RPMI8226 (cell line): ENCODE measurements at places on chromosomes 5 and 9.

- DNase-seq, result no peak
Measured at GRCh38 chr9:29068461-29068860, 1495.2 kb upstream of the C9orf72 start.

DNA sequence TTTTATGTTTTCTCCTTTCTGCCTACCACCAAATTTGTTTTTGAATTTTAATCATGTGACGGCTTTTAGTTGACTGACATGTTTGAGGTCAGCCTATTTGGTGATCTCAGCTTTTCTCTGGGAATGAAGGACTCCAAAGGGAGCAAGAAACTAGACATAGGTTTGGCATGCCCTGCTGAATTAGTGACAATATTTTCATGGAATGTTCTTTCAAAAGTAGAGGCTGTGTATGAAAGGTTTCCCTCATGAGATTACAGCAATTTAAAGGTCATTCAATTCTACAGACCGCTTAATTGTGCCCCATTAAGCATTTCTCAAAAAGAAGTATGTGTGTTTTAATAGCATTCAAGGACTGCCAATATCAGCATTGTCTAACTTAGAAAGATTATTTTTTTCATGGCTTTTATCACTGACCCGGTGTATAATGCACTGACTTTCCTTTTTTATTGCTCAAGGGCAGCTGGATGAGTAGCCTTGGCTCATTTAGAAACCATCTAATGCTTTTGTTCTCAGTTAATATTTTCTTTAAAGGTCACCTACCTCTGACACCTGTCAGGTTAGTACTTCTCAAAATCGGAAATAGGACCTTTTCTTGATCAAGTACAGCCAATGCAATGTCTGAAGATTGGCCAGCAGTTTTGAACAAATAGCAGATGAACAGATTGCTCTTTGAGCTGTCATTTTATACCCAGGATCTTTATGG lies 8.1 kb upstream of the MLLT3 start:
- no peak for DNase-seq

DNA sequence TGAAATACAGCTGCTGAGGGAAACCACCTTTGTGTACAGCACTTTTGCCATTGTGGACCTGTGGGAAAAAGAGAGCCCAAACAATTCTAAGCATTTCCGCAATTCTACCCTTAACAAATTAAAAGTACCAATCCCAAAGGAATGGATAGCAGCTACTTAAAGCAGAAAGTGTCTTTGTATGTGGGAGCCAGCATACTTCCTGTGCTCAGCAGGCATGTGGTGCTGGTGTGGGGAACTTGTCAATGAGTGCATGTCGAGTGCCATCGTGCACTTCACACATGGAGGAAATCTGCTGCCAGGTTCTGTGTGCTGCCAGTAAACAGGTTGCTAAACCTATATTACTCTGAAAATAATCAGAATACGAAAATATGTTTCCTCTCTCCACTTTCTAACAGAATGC lies 399.0 kb downstream of the LRRC70 start:
- no peak for DNase-seq

DNA sequence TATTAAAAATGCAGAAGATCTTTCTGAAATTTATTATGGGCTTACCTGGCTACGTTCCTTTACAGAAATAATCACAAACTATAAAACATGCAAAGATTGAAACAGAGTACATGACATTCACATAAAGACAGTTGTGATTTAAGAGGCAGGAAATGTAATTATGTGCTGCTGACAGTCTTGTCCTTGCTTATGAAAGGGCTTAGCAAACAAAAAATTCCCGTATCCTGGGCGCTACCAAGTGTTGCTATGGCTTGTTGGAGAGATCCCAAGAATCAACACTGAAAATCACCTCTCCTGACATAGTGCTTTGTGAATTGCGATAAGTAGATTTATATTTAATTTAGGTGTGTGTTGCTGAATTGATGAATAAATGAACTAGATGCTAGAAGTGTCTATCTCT lies 352.5 kb upstream of the C9orf72 start:
- no peak for DNase-seq

DNA sequence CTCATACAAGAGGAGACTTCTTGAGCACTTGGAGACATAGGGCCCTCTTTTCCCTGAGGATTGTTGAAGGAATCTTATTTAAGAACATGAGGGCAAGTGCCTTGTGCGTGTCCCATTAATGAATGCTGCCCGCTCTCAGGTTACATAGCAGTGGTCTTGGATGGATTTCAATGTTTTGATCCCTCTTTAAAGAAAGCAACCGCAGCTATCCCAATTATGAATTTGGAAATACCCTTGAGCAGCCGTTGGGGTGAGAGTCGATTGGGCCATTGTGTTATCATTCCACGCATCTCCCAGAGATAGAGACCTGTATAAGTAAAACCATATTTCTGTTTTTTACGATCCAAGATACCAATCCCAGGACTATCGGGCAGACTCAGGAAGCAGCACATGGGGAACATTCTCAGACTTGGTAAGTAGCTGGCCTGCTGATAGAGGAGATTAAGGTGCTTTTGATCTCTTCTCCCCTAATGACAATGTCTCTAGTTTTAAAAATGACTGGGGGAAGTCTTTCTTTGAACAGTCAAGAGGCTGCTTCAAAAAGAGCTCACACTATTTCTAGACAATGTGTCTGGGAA lies 145.3 kb downstream of the MACROH2A1 start:
- no peak for DNase-seq

GRCh38 chr9:113636165-113636564 lies 172.6 kb downstream of the RGS3 start:
- no peak for DNase-seq

GRCh38 chr5:94751460-94751859 lies 133.0 kb downstream of the SLF1 start:
- no peak for DNase-seq

GRCh38 chr9:135611142-135611874 lies 28.0 kb downstream of the GLT6D1 start:
- no peak for DNase-seq

- DNase-seq, result no peak
Measured at GRCh38 chr9:116491219-116491618, 195.9 kb upstream of the TRIM32 start.

- DNase-seq, result no peak
Measured at GRCh38 chr5:59727186-59727585, 166.3 kb downstream of the PDE4D start.

- no peak for DNase-seq
Measured at GRCh38 chr9:120830151-120830550, 12.6 kb downstream of the PSMD5 start.

- DNase-seq, result peak; percentile 93
Measured at GRCh38 chr9:99819856-99820684, 1.6 kb upstream of the NR4A3 start.

- DNase-seq, result no peak
Measured at GRCh38 chr5:157113002-157113401, 4.2 kb upstream of the HAVCR2 start.

DNA sequence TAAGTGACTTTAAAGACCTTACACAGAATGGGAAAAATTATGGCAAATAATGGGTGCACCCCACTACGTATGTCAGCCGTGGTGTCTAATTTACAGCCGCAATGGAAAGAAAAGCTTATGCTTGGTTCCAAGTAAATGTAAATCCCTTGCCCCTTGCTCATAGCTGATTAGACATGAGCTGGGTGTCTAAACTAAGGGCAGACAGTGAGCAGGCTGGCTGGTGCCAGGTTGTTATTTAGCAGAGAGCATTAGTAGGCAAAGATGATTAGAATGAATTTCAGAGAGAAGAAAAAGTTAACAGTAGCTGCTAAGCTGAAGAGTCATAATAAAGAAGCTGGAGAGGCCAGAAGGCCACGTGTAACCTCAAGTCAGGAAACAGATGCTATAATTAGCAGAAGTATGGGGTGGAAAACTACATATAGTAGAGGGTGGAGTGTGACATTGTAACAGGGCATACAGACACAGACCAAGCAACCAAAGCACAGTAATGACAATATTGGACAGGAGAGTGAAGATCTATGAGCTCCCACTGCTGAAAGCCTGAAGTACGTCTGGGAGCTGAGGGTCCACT lies 257.7 kb downstream of the MCTP1 start:
- DNase-seq, result peak; percentile 66

- DNase-seq, result no peak
Measured at GRCh38 chr9:108703429-108703828, 152.4 kb downstream of the ACTL7B start.

DNA sequence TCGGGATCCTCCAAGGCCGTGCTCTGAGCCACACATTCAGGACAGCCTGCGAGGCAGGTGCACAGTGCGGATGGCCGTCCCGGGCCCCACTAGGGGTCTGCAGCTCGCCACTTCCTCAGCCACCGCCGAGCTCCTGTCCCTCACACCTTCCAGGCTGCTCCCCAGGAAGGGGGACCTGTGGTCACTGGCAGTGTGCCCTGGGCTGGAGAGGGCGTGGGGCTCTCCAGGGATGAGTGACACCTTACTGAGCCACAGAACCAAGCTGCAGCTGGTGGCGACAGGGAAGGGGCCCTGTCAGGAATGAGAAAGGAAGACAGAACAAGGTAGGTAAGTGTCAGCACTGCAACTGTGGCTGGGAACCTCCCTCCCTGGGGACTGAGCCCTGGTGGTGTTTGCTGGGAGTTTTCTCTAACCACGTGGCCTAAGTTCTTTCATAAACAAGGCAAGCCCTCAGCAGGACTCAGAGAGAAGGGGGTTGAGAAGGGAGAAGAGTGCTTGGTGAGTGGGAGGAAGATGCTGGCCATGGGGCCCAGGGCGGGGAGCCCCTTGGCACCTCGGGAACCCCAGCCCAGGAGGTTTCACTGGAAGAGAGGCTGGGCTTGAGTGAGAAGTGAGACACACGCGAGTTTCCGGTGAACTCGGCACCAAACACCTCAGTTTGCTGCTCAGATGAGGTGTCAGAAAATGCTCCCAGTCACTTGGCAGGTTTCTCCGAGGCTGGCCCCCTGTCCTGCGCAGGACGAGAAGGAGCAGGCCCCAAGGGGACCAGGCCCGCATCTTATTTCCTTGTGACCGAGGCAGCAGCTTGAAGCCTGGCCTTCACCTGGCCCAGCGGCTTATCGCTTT lies 5.2 kb downstream of the IL13 start:
- DNase-seq, result peak; percentile 43

DNA sequence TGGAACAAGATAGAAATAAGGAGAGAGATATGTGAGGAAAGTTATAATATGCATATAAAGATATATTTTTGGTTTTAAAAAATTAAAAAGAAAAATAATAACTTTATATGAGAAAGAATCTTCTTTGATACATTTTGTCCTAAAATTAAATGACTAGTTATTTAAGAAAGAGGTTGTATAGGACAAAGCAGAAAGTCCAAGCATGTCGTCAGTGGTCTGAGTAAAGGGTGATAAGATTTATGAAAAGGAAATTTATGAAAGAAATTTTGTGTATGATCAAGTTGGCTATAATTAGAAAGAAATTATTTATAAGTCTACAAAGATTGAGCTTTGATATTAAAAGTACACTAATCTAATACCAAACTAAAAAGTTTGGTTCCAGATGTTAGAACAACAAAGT lies 32.0 kb downstream of the GTF3C4 start:
- no peak for DNase-seq

DNA sequence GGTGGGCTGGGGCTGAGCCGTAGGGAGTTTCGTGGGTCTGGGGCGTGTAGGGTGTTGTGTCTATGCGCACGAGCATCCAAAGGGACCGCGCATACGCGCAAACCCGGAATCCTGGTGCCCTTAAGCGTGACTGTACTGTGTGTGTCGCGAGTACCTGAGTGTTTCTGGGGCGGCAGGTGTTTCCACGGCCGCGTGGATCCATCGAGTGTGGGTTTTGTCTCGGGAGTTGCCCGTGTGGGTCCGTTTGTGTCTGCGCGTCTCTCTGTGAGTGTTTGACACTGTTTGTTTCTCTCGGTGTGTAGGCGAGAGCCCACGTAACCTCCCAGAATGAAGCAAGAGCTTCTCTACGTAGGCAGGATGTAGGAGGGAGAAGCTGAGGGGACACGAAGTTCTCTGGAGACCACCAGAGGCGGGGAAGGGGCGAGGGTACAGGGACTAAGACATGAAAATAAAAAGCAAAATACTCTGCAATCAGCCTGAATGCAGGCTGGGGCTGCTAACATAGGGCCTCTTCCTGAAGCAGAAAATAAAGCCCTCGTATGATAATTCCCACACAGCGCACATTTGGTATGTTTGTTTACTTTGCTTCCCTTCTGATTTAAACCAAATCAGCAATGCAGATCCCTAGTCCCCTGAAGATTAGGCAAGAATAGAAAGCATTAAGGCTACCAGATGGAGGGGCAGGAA lies 588 bp upstream of the BRINP1 start:
- no peak for DNase-seq
